Gastroesophageal sphincter (tissue), 4 donors: ENCODE measurements at places on chromosomes 1 and 21. TPM values are rescaled to one million over a fixed set of nuclear protein-coding genes. Genes with fewer than 3 reads are reported as not detected.

RORC gene
- not detected for total RNA-seq

GRCh38 chr1:41367288-41367642 lies 6.0 kb downstream of the FOXO6 start:
- no peak for ATAC-seq

CFHR3 gene
- total RNA-seq: not detected

HAO2 gene
- not detected for total RNA-seq

- no peak for ATAC-seq
Measured at GRCh38 chr1:175757381-175758015, 14.1 kb upstream of the TNR start.

DNA sequence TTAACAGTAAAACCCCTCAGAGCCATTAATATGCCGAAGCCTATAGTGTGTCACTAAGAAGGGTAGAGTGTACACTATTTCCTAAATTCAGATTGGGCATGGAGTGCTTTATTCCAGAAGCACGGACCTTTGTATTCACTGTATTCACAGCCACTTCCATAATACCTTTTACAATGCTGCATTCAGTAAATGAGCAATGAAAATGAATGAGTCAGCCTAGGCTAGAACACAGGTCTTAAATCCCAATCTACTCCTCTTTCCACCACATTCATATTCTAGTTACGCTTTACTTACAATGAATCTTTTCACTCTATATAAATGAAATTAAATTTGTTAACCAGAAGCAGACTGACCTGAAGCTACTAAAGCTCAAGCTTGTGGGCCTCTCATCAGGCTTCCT lies 13.0 kb upstream of the GORAB start:
- ATAC-seq: no peak

- ATAC-seq: peak; percentile 59
Measured at GRCh38 chr1:43582162-43582566, 51.5 kb downstream of the PTPRF start.

DNA sequence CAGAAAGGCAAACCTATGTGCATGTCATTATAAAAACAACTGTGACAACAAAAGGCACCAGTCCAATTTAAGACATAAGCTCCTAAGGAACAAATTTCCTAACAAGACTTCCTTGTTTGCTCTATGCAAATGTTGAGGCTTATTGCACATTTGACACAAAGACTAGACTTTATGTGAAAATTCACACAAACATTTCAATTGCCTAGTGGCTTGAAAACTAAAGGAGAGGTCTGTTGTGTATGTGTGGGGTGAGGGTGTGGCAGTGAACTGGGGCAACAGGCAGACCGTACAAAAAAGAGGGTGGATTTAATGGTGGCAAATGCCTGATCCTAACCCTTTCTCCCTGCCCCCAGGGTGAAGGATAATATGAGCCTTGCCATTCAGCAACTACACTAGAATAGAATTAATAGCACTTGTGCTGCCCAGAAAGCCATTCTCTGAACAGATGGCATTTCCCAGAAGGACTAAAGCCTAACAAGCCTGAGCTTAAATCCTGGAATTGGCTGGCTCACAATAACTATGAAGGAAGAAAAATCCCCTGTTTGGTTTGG lies 73.9 kb downstream of the GLUL start:
- ATAC-seq: no peak

ADGRB2 gene
- total RNA-seq: 6.0 TPM

DNA sequence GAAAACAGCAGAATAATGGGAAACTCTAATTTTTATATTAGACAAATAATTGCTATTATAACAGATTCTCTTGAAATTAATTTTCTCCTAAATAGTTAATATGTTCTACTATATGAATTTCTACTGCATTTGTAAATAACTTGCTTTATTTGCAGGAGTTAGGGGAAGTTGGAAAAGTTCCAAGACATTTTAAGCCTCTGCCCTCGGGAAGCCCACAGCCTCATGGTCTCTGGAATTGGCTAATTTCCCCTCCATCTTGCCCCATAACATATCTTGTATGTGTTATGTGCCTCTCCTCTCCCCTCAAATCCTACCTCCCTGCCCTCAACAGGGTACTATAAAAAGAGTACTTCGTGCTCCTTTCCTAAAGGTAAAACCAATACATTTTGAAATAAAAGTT lies 271.4 kb upstream of the NR5A2 start:
- no peak for ATAC-seq

GRCh38 chr21:35646606-35647005 lies 413.7 kb downstream of the SETD4 start:
- no peak for ATAC-seq

- ATAC-seq: peak; percentile 58
Measured at GRCh38 chr1:224245188-224245587, 62.1 kb downstream of the DEGS1 start.

FNDC10 gene
- total RNA-seq: not detected

- ATAC-seq: no peak
Measured at GRCh38 chr1:174841747-174842146, 158.0 kb upstream of the CACYBP start.

DNA sequence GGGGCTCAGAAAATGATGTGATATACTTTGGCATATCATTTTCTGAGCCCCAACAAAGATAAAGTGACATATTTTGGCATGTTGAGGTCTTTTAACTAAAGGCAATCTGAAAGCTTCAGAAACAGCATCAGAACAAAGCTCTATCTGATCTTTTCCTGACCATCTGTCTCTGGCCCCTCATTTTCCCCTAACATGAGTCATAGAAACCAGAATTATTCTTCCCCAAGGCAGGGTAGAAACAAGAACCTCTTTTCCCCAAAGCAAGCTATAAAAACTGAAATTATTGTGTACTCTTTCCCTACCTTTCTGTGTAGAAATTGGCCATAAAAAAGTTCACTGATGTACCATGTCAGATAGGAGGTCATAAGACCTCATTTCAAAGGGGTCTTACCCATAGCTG lies 48.7 kb upstream of the PLA2G4A start:
- ATAC-seq: no peak

- ATAC-seq: no peak
Measured at GRCh38 chr1:218347723-218348627, 2.8 kb downstream of the TGFB2 start.

GRCh38 chr1:31705080-31705866 lies 1.5 kb upstream of the COL16A1 start:
- ATAC-seq: peak; percentile 23

DNA sequence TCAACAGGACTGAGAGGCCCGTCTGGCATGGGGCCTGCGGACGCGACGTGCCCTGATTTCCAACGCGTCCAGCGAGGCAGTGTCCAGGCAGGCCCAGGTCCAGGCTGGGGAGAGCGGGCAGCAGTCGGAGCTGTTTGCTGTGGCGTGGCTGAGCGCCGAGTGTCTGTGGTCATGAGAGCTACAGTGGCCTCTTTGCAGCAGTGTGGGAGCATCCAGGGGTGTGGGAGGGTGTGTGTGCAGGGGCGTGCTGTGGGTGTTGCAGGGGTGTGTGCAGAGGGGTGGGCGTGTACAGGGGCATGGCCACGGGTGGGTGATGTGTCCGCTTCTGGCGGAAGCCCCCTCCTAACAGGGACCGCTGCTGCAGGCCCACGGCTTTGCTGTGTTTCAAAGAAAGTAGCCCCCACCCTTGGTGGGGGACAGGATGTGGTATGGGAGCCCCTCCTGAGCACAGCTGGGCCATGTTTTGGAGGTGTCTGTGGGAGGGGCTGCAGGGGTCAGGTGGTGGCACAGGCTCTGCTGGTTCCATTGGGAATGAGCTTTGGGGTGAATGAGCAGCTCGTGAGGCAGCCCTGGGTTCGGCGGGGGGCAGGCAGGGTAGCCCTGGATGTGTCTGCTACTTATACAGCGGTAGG lies 17.7 kb downstream of the PLCH2 start:
- no peak for ATAC-seq

- ATAC-seq: no peak
Measured at GRCh38 chr1:178323067-178323466, 173.7 kb downstream of the CLEC20A start.
